ENCODE measurements at places on chromosomes 5 and 9. TPM values are rescaled to one million over a fixed set of nuclear protein-coding genes. Genes with fewer than 3 reads are reported as not detected.

SPATA31E1 gene
- total RNA-seq, result 0.07 TPM

- no peak for DNase-seq
Observed at GRCh38 chr5:135312255-135312935, 86.6 kb downstream of the MACROH2A1 start.

DNA sequence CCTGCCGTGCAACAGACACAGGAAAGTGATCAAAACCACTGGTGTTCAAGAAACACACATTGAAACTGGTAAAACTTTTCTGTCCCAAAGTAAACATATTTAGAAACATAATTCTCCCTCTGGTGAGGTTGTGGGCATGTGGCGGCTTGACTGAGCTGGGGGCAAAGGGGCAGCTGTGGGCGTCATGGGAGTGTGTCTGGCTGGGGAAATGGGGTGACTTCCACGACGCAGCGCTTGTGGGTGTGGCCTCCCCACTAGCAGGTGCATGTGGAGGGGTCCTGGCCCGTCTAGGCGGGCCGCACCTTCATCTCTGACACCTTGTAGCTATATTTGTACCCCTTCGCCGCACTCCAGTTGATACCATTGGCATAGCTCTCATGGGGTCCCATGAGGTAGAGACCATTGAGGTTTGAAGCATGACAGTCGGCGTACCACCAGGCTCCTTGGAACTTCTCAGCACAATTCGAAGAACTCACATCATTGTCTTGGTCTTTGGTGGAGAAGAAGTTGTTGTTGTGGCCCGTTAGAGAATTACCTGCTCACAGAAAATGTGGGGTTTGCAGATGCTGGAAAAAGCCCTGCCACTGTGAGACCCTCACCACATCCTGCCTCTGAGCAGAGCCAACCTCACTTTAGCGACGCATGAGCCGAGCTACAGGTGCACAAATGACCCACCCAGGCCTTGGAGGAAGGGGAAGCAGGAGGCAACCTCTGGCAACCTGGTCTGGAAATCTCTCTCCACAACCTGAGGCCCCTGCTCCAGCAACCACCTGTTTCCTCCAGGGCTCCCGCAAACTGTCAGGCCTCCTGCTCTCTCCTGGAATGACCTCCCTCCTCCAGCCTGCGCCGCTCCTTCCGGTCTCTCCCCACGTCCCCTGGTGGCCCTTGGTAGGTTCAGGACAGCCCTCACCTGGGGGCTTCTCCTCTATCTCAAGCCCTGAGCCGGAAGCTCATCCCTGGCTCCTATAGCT is 7.9 kb downstream of the FCN1 start:
- DNase-seq, result peak; percentile 6

DNA sequence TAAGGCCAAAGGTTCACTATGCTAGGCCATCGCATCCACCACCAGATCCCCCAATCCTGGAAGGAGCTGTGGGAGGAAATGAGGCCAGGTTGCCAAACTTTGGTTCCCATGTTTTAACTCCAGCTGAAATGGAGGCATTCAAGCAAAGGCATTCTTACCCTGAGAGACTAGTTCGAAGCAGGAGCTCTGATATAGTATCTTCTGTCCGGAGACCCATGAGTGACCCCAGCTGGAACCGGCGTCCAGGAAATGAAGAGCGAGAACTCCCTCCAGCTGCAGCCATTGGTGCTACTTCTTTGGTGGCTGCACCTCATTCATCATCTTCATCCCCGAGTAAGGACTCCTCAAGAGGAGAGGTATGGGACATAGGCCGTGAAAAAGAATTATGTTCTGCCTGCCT is 75.6 kb downstream of the GAPVD1 start:
- no peak for DNase-seq

GRCh38 chr5:75142566-75143136 is 90.3 kb upstream of the GCNT4 start:
- no peak for DNase-seq

DNA sequence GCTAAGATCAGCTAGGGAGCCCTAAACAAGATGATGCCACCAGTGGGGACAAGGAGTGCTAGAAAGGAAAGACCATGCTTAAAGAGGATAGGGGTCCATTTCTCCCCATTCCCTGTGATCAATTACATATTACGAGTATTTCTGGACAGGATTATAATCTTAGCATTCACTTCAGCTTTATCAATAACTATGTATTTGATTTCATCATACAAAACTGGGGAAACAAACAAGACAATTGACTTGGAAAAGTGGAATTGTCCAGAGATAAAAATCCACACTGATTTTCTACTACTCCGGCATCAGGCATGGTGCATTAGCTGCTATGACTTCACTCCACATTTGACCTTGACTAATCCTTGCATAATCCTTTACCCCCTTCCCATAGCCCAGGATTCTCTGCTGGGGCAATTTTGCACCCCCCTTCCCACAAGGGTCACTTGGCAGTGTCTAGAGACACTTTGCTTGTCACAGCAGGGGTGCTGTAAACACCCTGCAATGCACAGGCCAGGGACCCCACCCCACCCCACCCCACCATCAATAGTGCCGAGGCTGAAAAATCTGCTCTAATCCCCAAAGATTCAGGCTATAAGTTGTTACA is 29.9 kb upstream of the UBE2QL1 start:
- DNase-seq, result no peak

DNA sequence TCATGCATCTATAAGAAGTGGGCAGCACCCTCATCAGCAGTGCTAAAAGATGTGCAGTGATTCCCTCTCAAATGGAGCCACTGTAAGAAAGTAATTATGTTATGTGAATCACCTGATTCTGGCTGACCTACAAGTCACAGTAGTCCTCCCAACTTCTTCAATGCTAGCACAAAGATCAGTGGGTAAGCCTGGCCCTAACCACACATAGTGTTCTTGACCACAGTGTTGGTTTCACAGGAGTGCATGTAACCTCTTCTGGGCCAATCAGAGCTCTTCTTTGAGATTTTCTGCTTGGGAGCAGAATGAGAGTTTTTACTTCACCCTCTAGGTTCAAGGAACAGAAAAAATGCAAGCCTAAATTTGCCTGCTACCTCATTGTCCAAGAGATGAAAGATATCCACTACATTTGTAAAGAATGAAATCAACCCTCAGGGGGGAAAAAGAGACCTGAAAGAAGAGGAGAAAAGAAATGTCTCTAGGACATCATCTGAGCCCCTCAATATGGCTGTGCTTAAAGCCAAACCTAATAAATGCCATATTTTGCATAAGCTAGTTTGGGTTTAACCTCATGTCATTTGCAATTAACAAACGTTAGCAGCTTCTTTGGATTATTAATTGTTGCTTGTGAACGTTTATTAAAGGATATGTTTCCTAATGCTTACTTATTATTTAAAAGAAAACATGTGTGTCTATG is 65.3 kb upstream of the ADRB2 start:
- no peak for DNase-seq

- no peak for DNase-seq
Observed at GRCh38 chr9:1048231-1048619, 1.9 kb upstream of the DMRT2 start.

TMOD1 gene
- 4.9 TPM for total RNA-seq

CARTPT gene
- 2.4 TPM for total RNA-seq

DNAH5 gene
- 0.05 TPM for total RNA-seq

CDX1 gene
- total RNA-seq, result 498 TPM

SLC6A7 gene
- total RNA-seq, result 24.9 TPM

DNA sequence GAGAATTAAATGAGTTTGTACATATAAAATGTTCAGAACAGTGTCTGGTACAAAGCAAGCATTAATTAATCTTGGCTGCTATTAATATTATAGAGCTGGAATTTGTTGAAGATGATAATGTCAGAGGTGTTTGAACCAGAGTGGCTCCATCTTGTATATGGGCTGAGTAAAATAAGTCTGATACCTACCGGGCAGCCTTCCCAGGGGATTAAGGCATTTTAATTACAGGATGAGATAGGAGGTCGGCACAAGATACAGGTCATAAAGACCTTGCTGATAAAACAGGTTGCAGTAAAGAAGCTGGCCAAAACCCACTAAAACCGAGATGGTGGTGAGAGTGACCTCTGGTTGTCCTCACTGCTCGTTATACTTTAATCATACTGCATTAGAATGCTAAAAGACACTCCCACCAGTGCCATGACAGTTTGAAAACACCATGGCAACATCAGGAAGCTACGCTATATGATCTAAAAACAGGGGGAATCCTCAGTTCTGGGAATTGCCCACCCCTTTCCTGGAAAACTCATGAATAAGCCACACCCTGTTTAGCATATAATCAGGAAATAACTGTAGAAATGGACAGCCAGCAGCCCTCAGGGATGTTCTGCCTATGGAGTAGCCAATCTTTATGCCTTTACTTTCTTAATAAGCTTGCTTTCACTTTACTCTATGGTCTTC is 90.2 kb downstream of the PLK2 start:
- DNase-seq, result no peak

EQTN gene
- total RNA-seq, result 1.0 TPM

PLAC8L1 gene
- not detected for total RNA-seq

GRCh38 chr5:131164191-131165118 is 601 bp downstream of the HINT1 start:
- DNase-seq, result peak; percentile 74

- DNase-seq, result no peak
Observed at GRCh38 chr5:114054594-114054993, 307.3 kb upstream of the KCNN2 start.

GRCh38 chr5:99129768-99130501 is 201.1 kb upstream of the CHD1 start:
- DNase-seq, result no peak

CD180 gene
- 0.30 TPM for total RNA-seq

GRCh38 chr9:107018861-107019545 is 156.0 kb downstream of the ZNF462 start:
- DNase-seq, result no peak

DNA sequence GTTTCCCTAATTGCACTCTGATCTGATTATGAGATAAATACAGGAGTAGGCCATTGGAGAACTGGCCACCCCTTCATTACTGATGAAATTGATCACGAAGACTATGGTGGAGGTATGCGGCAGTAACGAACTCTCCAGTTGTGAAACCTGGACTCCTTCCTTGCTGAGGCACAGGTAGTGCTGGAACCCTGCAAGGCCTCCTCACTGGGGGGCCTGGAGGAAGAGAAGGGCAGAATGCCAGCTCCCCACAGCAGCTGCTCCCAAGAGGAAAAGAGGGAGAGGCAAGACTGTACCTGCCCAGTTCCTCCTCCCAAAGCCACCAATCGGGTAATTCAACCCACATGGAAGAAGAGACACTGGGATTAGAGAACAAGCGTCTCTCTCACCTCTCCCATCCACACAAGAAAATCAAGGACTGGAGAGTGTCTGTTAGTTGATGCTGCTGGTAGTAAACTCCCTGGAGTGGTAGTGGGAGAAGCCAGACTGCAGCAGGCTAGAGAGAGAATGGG is 19.1 kb upstream of the TRIO start:
- no peak for DNase-seq
